Frontal cortex (tissue), 4 donors: ENCODE measurements at places on chromosomes 4 and X. TPM values are rescaled to one million over a fixed set of nuclear protein-coding genes. Genes with fewer than 3 reads are reported as not detected.

GRCh38 chr4:80071604-80072227 is 1.3 kb downstream of the ANTXR2 start:
- no peak for DNase-seq

- no peak for DNase-seq
Observed at GRCh38 chr4:41598580-41598979, 60.6 kb downstream of the LIMCH1 start.

GRCh38 chr4:2798399-2799223 is 5.7 kb downstream of the SH3BP2 start:
- no peak for DNase-seq

GRCh38 chr4:16443504-16444088 is 217.3 kb upstream of the TAPT1 start:
- DNase-seq, result peak; percentile 2

DNA sequence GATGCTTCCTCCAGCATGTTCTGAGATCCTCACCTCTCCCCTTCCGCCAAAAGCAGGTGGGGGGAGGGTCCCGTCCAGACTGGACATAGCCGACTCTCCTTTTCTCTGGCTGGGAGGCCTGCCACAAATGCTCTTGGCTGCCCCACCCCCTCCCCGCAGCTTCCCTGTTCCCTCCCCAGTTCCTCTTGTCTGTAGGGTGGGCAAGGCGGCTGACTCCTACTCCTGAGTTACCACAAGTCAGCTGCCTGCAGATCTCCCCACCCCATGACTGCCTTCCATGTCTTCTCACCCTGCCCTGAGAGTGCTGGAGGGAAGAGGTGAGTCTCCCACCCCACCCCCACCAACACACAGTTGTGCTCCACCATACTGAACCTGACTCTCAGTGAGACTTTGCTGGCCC is 2.9 kb downstream of the ATP6AP1 start:
- no peak for DNase-seq

- no peak for DNase-seq
Observed at GRCh38 chr4:2829321-2829932, 14.2 kb upstream of the ADD1 start.

GRCh38 chrX:1463581-1463980 is 10.9 kb upstream of the ASMTL start:
- no peak for DNase-seq

- DNase-seq, result no peak
Observed at GRCh38 chr4:2961421-2961810, 1.8 kb downstream of the NOP14 start.

DNA sequence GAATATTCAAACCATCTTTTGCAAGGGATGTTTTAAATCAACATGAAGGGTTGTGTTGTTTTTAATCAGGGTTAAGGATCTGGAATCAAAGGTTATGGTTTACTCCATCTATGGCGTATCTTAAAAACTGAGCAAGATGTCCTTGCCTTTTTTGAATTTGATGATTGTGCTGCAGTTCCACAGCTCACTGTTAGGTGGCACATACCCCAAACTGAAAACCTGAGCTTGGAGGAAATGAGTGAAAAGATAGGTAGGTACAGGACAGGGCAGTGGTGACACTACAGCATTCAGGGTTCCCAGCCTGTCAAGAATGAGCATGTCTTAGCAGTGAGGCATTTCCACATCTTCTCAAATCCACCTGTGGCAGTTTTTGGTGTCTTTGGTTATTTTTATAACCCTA is 13.1 kb upstream of the EOLA1 start:
- DNase-seq, result no peak

DNA sequence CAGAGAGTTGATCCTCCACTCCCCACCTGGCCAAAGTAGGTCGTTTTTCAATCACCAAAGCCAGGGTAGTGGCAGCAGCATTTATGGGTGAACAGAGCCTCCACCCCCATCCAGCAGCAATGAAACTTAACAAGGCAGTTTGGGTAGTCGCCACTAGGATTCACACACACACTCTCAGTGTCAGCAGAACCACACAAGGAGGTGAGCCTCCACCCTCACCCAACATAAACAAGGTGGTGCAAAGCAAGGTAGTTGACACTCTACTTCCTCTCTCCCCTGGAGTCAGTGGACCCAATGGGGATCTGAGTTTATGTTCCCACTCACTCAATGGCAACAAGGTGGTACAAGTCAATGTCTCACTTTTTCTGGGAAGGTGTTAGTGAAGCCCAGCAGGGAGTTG is 50.4 kb upstream of the CCDC149 start:
- DNase-seq, result no peak

DNA sequence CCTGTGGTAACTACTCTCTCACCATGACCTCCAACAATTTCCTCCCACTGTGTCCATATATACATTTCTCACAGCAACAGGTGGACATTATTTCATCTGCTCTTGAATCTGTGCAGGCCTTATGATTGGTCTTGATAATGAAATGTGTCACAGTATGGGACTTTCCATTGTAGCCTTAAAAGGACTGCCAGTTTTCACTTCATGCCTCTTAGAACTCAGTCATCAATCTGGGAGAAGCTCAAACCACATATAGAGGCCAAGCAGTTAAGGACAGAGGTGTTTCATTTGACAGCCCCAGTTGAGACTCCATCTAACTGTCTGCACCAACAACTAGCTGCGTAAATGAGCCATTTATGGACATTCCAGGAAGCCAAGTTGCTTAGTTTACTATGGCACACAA is 1534.8 kb downstream of the ARAP2 start:
- no peak for DNase-seq

DNA sequence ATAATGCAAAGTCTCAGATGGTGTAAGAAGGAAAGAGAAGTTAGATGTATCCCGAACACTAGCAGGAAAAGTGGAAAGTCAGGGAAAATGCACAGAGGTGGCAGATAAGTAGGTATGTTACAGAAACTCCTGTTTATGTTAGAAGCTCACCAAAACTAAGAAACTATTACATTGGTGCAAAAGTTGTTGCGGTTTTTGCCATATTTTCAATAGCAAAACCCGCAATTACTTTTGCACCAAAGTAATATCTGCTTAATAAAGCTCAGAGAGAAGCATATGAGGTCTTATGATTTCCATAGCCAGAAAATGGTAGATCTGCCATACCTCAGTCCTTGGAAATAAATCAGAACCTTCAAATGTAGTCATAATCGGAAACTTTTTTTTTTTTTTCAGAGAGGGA is 1035.6 kb downstream of the PCDH7 start:
- no peak for DNase-seq

DMP1 gene
- total RNA-seq, result not detected

CYTL1 gene
- 0.82 TPM for total RNA-seq

TDO2 gene
- total RNA-seq, result not detected

INTU gene
- 26.9 TPM for total RNA-seq

NPY2R gene
- 12.6 TPM for total RNA-seq

CHRDL1 gene
- total RNA-seq, result 23.2 TPM

GUCY1A1 gene
- 207 TPM for total RNA-seq

RS1 gene
- total RNA-seq, result not detected
